Hematopoietic multipotent progenitor cell (in vitro differentiated cells): ENCODE measurements at places on chromosomes 4 and X. TPM values are rescaled to one million over a fixed set of nuclear protein-coding genes. Genes with fewer than 3 reads are reported as not detected.

GRCh38 chrX:70970482-70970995, 39.6 kb upstream of the SLC7A3 start:
- no peak for DNase-seq

- no peak for DNase-seq
Measured at GRCh38 chrX:135697601-135698000, 15.8 kb upstream of the CT45A1 start.

- no peak for DNase-seq
Measured at GRCh38 chrX:122220644-122221373, 963.3 kb upstream of the GRIA3 start.

- peak; percentile 56 for DNase-seq
Measured at GRCh38 chr4:143207555-143207954, 22.8 kb downstream of the USP38 start.

DNA sequence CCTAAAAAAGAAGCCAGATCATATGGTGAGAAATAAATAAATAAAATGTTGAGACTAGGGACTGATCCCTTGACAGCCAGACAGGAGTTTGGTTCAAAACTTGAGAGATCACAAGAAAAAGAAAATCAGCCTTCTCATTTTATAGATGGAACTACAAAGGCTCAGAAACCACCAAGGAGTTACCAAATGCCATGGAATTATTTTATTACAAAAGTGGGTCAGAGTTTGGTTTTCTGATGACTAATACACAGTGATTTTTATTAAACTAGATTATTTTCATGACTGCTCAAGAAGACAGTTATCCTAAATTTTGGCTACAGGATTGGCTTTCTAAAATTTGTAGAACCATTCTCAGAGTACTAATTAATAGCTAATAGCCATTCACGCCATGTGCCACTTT, 6.2 kb downstream of the CXCL1 start:
- DNase-seq, result no peak

- DNase-seq, result no peak
Measured at GRCh38 chr4:170087163-170087700, 2.5 kb downstream of the AADAT start.

- DNase-seq, result no peak
Measured at GRCh38 chr4:15232366-15233263, 195.2 kb upstream of the C1QTNF7 start.

GRCh38 chr4:103089481-103089880, 10.2 kb downstream of the BDH2 start:
- no peak for DNase-seq

GRCh38 chr4:60938621-60939020, 261.5 kb upstream of the ADGRL3 start:
- no peak for DNase-seq

- no peak for DNase-seq
Measured at GRCh38 chr4:29467044-29467717, 1253.0 kb upstream of the PCDH7 start.

GRCh38 chrX:98065151-98065550, 1181.4 kb downstream of the RPA4 start:
- no peak for DNase-seq

DNA sequence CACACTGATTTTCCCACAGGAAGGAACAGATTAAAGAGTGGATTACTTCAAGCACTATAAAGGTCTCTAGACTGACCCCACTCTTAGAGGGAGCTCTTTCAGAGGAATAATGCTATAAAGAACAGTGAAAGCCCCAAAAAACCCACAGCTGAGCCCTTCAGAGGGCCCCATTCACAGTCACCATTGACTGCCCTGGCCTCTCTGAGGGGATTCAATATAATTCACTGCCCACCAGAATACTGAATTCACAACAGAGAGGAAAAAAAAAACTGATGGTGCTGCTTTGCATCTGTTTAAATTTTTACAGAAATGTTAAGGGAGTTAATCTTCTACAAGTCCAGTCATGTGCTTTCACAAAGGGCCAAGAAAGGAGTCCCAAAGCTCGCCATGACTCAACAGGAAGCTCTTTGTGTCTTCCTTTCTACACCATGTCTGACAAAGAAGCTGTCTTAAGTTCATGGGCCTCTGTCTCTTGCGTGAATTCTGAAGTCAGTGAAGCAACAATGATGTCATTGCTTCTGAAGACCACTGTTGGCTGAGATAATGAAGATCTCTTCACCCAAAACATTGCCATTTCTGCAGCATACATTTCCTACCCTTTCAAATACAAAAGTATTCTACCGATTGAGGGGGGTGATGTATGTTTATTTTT, 174.9 kb downstream of the ADAMTS3 start:
- no peak for DNase-seq

DNA sequence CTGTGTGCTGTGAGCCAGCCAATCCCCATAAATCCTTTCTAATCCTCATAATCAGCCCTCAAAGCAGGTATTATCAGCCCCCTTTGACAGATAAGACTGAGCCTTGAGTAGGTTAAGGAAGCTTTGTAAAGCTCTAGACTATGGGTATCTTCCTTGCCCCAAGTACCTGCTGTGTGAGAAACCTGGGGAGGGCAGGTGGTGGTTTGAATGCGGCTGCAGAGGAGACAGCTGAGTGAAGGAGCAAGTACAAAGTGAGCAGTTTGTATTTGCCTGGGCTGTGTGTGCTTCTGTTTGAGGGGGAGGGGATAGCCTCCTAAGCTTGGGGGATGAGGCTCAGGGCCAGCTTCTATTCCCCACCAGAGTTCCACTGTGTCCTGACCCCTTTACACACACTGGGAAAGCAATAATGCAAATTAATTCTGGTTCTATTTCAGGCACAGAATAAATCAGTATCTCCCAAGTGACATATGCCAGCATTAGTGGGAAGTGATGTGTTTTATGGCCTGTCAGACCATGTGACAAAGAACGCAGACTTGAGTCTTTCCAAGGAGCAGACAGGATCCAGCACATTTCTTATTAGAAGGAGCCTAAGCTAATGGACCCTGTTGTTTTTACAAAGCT, 63.5 kb downstream of the EVC start:
- no peak for DNase-seq

- DNase-seq, result no peak
Measured at GRCh38 chr4:150371869-150372268, 210.1 kb upstream of the MAB21L2 start.

DNA sequence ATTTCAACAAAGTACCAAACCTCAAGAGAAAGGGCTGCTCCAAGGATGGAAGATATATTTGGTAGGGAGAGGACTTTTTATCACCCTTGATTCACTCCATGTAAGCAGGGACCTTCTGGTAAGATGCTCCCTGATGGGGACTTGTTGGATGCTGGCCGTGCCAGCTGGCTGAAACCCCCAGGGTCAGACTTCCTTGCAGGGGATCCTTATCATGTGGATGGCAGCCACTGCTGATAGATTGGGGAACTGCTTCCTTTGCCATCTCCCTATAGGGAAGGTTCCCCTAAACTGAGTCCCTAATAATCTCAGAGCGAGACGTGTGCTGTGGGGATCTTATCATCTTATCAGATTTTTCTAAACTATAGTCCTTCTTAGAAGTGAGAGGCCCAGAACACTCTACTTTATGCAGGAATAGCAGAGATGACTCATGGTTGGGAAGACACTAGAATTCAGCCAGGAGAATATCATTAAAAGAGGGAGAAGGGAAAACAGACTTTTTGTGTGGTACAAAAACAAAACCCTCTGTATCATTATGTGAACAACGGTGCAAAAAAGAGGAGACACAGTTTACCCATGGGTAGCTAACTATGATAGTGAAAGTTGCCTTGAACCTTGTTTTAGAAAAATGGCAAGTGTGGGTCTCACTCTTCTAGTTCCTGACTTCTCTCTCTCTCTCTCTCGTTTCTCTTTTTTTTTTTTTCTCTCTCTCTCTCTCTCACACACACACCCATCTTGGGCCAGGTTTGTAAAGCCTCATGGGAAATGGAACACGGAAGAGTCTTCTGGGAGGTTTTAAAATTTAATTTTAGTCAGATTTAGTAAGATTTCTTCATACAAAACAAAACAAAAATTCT, 16.1 kb downstream of the RHOH start:
- no peak for DNase-seq

DNA sequence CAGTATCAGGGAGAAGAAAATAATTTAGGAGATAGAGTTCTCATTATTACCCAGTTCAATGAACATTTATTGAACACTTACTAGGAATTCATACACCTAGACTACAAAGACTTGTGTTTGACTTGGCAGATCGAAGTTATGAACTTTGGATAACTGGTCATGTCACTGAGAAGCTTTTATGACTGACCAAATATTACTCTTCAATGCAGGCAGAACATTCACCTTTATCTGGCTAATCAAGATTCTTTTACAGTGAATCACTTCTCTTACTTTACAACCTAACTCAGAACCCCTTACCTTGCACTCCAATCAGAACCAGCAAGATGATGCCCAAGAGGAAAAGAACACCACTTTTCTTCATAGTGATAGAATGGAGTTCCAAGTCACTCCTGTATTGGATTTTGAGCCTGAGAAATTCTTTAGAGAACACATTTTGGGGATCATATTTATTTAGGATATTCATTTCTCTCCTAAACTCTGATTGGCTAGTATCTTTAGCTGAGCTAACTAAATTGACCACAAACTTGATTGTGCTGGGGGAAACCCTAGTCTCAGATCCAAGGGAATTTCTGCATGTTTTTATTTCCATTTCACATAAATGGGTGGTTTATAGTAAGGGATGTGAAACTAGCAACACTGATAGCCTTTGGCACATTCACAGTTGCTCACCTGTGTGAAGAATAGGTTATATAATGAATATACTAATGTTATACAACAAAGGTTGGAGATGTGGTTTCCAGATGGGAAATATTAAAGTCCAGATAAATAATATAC, at the start of gene CXCL9:
TSS of gene CXCL9 (minus strand) at position 421 of the 774 bp plus-strand sequence. CDS start at position 361, 60 bp downstream.
- no peak for DNase-seq

GRCh38 chr4:8209181-8209874, 10.2 kb downstream of the SH3TC1 start:
- DNase-seq, result no peak

DNA sequence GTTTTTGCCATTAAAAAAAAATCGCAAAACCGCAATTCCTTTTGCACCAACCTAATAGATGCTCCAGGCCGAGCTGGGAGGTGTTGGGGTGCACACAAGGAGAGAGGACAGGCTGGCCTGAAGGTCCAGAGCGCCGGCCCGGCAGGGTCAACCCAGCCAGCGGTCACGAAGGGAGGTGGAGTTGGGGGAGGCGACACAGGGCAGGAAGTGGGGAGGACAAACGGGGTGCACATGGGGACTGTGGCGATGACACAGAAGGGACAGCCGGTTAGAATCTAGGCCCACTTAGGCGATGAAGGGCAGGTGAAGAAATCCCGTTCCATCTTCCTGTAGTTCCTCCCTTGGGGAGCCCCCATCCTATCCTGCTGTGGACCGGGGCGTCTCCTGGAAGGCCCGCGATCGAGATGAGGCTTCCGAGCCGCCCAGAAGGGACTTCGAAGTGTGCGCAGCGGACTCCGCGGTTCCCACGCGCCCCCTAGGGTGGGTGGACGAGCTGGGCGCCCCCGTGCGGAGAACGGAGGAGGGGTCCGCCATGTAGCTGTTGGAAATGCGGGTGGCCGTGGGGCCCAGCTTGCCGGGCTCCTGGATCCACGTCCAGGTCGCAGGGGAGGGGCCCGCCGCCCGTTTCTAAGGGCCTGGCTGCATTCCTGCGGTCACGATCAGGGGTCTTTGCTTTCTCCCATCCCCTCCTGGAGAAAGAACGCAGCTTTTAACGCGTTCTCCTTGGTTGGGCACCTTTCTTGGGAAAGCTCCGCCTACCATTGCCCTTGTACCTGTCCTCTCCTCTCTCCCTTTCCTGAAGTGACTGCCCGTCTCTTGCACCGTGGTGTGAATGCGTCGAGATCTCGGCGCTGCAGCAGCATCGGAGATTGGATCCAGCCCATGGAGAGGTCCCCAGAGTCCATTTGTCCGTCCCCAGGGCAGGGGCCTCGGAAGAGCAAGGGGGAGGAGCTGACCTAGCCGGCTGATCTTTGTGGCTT, 17.0 kb upstream of the HPF1 start:
- DNase-seq, result peak; percentile 70

The SPANXD gene
- total RNA-seq, result not detected

The KIAA1210 gene
- not detected for total RNA-seq

The STPG2 gene
- total RNA-seq, result 0.54 TPM

The LRCH2 gene
- 0.54 TPM for total RNA-seq

The FGD1 gene
- total RNA-seq, result under 0.01 TPM

The SLC6A14 gene
- not detected for total RNA-seq

The PPP2R2C gene
- under 0.01 TPM for total RNA-seq

The MAGEA2 gene
- not detected for total RNA-seq
